HCT116 (cell line): ENCODE measurements at places on chromosomes 2 and 18.

DNA sequence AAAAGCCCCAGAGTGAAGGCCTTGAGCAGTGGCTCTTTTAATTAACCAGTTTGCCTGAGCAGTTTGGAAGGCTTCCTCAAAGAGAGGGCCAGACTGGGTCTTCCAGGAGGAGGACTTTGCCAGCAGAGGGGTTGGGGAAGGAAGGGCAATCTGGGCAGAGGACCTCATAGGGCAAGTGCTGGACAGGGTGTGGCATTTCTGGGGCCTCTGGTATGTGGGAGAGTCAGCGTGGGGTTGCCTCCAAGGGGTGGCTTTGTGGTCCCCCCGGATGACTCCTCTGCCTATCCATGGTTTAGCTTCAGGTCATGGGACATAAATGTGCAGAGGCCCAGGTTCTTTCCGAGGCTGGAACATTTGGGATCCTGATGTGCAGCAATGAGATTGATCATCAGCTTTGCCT lies 12.6 kb downstream of the GLI2 start:
- no peak for DNase-seq

GRCh38 chr2:44686561-44686960 lies 254.9 kb upstream of the SIX3 start:
- peak; percentile 3 for DNase-seq

- no peak for DNase-seq
Measured at GRCh38 chr2:66000901-66001300, 434.0 kb upstream of the MEIS1 start.

DNA sequence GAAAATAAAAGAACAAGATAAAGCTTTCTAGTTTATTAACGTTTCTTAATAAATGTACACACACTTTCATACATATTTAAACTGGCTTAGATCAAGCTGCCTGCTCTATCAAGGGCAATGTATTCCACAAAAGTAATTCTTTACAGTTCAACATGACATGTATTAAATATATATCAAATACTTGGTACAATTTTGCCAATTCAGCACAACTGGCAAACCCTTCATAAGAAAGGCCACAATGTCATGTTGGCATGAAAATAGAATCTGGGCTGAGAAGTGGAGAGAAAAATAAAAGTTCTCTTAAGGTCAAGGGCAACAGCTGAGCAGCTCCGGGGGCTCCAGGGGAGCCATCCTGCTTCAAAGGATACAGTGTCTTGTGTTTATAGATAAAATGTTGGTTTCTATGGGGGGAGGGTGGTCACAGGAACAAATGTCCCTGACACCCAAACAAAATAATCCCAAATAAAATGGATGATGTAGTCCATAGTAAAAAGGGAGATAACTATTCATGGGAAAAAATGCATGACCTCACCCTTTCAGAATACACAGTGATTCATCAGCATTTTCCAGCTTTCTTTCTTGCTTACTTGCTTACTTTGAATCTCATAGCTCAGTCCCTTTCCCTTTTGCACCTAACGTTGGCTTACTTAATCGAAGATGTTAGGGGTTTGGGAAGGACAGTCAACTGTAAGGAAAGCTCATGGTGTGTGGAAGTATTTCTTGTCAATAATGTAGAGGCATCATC lies 494.9 kb downstream of the NYAP2 start:
- peak; percentile 13 for DNase-seq
